DMS153 (cell line): ENCODE measurements at places on chromosomes 3 and 15.

- DNase-seq, result no peak
These were observed at the start of gene ST6GAL1 for GRCh38 chr3:186930143-186930640. TSS of gene ST6GAL1 (plus strand) at chr3:186930526. CDS start at chr3:187042704, 112,178 bp downstream.

GRCh38 chr3:58946875-58947274 lies 103.0 kb downstream of the CFAP20DC start:
- DNase-seq, result no peak

DNA sequence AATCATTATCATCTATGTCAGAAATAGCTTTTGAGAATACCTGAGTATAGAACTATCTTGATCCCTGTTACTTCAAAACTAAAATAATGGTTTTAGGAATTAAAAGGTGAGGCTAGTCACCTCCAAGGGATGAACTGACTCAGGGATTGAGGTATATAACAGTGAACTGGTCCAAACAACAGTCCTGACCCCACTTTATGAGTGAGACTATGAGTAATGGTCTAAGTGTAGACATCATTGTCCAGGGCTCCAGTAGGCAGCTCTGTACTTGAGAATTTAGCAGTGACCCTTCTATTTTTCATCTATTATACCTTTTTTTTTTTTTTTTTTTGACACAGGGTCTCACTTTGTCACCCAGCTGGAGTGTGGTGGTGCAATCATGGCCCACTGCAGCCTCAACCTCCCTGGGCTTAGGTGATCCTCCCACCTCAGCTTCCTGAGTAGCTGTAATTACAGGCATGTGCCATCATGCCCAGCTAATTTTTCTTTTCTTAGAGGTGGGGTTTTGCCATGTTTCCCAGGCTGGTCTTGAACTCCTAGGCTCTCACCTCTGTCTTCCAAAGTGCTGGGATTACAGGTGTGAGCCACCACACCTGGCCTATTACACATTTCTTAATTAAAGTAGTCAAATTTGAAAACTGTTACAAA lies 36.3 kb downstream of the MLH1 start:
- DNase-seq, result no peak

DNA sequence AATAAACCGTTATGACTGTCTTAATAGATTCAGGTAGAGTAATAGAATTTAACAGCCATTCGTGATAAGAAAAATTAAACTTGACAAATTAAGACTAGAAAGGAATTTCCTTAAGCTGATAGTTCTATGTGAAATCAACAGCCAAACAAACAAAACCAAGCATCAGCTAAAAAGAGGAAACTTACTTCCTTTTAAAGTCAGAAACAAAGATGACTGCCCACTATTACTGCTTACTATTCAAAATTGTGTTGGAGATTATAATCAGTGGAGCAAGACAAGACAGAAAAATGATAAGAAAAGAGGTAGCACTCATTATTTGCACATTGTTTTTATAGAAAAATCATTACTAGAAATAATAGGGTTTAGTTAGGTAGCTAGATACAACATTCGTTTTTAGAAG lies 13.8 kb upstream of the FAH start:
- no peak for DNase-seq

- no peak for DNase-seq
These were observed 9.1 kb upstream of the SLC9C1 start for GRCh38 chr3:112302881-112303763.

DNA sequence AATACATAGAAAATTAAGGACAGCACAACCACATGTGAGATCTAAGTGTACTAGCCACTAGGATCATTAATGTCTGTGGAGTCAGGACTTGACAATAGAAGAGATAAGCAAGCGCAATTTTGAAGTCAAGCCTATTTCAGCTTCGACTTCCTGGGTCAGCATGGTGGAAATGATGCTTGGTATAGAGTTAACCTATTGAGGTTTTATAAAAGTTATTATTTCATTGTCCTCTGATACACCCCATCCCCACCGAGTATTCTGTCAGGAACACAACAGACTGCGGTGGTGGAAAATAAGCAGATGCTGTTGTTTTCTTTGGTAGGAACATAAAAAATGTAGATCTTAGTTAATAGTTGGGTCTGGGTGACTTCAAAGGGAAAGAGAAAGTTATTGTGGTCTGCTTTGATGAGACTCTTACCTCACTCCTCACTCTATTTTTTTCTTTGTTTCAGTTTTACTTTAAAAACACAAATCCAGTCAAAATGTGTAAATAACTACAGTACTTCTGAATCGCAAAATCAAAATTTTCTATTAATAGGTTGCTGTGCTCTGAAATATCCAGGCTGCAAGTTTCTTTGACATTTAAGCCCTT lies 82.1 kb downstream of the IL5RA start:
- DNase-seq, result no peak

DNA sequence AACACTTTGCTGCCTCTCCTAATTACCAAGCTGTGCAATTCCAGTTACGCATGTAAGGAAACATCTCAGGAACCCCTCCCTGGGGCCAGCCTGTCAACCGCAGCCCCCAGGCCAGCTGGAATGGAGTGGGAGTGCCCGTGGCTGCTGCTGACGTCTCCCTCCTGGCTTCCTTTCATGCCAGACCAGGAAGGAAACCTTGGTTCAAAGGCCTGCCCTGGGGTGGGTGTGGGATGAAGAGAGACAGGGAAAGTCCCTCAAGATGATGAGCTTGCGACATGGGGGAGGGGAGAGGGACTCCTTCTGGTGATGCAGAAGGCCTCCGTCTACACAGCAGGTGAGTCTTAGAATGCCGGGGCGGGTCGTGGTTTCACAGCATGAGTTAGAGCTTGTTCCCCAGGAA lies 11.4 kb upstream of the CYP11A1 start:
- no peak for DNase-seq

GRCh38 chr3:46646700-46647099 lies 34.4 kb downstream of the FAM240A start:
- no peak for DNase-seq

- DNase-seq, result no peak
These were observed 33.7 kb downstream of the UQCC5 start for GRCh38 chr3:52570076-52570475.

DNA sequence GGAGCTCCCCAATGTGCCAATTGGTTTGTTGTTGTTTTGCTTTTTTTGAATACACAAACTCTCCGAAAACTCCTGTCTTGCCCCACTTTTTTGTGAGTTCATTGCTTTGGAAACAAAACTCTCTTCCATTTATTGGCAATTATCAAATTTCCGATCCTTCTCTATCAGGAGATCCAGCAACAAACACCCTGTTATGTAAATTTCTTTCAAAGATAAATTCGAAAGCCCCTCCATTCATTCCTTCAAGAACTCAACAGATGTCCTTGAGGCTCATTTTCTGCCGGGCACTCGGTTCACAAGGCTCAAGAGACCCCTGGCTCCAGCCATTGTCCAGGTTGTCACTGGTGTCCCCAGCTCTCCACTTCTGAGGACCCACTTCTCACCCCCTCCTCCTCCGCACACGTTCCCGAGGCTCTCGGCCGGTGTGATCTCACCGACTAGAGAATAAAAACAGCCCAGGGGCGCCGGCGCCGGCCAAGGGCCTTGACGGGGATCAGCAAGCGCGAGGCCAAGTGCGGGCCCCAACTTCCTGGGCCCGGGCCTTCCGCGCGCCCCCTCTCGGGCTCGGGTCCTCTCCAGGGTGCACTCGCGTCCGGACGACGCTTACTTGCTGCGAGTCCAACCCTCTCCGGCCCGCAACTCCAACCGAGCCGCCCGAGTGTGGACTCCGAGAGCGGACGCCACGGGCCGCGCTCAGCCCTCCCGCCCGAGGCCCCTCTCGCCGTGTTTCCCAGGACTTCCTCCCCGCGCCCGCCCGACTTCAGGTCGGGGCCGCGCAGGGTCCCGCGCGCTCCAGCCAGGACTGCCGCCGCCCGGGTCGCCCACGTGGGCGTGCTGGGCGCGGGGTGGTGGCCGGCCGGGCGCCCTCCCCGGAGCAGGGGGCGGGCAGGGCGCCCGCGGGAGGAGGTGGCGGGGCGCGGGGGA lies 533 bp upstream of the SMAD3 start:
- DNase-seq, result peak; percentile 5

- DNase-seq, result no peak
These were observed 67.1 kb downstream of the EXOG start for GRCh38 chr3:38563070-38563885.

DNA sequence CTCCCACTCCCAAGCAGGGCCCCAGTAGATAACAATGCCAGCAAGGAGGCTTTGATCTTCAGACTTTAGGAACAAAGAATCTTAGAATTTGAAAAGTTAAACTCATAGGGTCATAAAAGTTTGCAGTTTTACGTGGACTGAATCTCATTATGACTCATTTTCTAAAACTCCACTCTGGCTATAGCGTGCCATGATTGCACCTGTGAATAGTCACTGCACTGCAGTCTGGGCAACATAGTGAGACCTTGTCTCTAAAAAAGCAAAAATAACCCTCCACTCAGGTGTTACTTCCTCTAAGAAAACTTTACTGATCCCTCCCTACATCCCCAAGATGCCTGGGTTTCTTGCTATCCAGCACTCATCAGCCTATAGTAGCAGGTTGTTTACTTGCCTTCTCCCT lies 104.5 kb downstream of the IL20RB start:
- no peak for DNase-seq

- DNase-seq, result no peak
These were observed 119.4 kb downstream of the LIPC start for GRCh38 chr15:58551084-58551763.

DNA sequence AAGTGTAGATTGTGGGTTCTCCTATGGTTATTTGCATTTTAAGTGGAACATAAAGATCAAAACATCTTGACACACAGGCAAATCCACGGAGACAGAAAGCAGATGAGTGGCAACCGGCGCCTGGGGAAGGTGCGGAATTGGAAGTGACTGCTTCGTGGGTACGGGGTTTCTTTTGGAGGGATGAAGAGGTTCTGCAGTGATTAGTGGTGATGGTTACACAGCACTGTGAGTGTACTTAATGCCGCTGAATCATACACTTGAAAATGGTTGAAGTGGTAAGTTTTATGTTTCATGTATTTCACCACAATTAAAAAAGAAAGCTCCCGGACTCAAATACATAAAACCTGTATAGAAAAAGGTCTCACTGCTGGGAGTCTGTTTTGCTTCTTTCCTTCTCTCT lies 18.5 kb upstream of the VPS33B start:
- no peak for DNase-seq

DNA sequence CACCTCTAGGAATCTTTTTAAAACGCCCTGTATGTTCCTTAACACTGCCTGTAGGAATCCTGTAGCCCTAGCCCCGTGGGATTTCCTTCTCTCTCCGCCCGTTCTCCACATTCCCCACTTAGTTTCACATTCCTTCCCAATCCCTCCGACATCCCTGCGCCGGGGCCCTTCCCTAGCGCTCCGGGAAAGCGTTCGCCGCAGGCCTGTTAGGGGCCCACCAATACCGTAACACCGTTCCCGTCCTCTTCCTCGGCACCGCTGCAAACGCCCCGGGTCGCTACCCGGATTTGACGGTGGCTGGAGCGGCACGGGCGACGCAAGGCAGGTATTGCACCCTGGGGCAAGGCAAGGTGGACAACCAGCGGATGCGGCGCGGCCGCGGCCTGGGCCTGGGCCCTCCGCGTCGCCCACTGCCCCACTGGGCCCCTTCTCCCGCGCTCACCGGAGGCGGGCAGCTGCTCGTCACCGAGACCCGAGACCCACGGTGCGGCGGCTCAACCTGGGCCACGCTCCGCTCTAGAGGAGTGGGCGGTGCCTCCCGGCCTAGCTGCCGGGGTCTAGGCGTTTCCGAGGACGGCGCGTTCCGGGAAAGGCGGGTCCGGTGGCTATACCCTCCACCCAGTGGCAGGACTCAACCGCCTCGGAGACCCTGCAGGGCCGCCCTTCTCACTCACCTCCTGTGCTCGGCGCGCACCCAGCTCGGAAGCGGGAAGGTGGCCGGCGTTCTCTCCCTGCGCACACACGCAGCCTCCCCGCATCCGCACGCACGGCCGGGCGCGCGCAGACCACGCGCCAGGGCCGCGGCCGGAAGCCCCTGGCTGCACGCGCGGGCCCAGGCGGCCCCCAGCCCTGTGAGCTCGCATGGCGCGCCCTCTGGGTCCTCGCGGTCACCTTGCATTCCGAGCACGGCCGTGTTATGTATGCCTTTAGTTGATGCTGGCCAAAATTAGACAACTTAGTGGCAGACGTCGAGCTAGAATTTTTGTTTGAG lies at the start of gene B3GALNT1:
B3GALNT1 (minus strand) TSS at position 789 of the 991 bp plus-strand sequence. CDS start 18,595 bp downstream, outside the sequence.
- no peak for DNase-seq

DNA sequence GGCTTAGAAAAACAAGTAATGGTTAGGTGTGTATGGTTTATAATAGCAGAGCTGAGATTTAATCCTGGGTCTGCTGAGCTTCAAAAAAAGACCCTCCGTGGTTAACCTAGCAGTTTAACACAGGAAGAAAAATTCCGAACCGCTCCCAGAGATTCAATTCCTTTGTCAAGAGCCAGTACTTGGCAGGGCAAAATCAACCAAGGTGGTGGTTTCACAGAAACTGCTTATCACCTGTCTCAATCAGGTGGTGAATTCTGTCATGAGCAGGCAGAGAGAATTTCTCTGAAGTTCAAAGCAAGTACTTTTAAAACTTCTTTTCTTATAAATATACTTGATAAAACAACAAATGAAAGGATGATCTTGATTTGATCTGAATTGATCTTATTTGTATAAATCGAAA lies 17.2 kb downstream of the SYNPR start:
- DNase-seq, result no peak
